Left hindlimb (tissue), 1 donor: ENCODE measurements at places on chromosomes 4 and X.

GRCh38 chr4:152729466-152729865 lies 49.7 kb upstream of the TMEM154 start:
- no peak for DNase-seq

GRCh38 chr4:56958111-56958517 lies 19.3 kb downstream of the NOA1 start:
- peak; percentile 89 for DNase-seq

- no peak for DNase-seq
Measured at GRCh38 chr4:22897520-22898108, 204.9 kb downstream of the GBA3 start.

- no peak for DNase-seq
Measured at GRCh38 chr4:147727476-147728028, 4.3 kb upstream of the ARHGAP10 start.

GRCh38 chr4:159562366-159562765 lies 459.5 kb downstream of the RAPGEF2 start:
- DNase-seq, result no peak

GRCh38 chrX:108439426-108439942 lies at the start of gene COL4A5:
Gene COL4A5, plus strand, starts transcription at chrX:108439838. Its CDS starts 288 bp downstream, at chrX:108440126.
- peak; percentile 70 for DNase-seq

GRCh38 chr4:531721-532565 lies 32.9 kb downstream of the PIGG start:
- DNase-seq, result no peak

GRCh38 chrX:25872786-25873185 lies 265.4 kb upstream of the MAGEB18 start:
- DNase-seq, result no peak

DNA sequence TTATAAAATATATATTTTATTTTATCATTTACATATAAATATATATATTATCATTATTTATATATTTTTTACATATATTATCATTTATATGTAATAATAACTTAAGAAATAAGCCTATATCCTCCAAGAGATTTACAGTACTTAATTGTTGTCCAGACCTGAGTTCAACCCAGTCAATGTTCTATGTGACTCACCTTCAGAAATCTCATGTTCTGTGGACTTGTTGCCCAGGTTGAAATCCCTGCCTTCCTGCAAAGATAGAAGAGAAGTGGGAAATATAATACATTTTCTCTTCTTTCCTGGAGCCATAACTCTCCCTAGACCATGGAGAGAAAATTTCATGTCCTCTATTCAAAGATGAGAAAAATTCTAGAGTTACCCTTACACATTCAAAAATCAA lies 247.3 kb downstream of the PARM1 start:
- DNase-seq, result no peak

GRCh38 chr4:94961420-94961819 lies 203.7 kb downstream of the BMPR1B start:
- DNase-seq, result no peak

DNA sequence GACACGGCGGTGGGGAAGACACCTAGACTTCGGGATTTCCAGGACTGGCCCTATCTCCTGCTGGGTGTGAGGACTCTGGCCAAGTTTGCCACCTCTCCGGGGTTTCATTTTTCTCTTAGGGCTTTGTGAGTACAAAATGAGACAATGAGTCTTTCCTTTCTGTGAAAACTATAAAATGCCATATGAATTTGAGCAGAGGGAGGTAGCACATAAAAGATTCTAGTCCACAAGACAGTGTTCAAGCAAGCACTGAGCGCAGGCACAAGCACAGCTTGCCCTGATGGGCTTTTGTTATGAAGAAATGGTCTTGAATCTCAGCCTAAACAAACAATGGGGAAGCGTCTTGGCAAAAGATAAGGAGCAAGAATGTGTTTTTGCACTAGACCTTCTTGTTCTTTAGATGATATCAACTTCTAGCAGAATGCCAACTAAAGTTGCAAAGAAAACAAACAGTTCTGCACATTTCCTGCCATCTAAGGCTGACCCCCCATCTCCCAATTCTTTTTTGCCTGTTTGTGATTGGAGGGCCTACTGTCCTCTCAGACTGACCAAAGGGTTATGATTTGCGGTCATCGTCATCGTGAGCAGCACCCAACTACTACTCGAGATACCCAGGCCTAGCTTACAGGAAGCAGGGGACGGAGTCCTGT lies 73.0 kb upstream of the ZNF518B start:
- no peak for DNase-seq

- DNase-seq, result no peak
Measured at GRCh38 chr4:147309434-147309833, 171.5 kb upstream of the EDNRA start.

GRCh38 chrX:65300104-65300809 lies 234.3 kb downstream of the LAS1L start:
- no peak for DNase-seq

DNA sequence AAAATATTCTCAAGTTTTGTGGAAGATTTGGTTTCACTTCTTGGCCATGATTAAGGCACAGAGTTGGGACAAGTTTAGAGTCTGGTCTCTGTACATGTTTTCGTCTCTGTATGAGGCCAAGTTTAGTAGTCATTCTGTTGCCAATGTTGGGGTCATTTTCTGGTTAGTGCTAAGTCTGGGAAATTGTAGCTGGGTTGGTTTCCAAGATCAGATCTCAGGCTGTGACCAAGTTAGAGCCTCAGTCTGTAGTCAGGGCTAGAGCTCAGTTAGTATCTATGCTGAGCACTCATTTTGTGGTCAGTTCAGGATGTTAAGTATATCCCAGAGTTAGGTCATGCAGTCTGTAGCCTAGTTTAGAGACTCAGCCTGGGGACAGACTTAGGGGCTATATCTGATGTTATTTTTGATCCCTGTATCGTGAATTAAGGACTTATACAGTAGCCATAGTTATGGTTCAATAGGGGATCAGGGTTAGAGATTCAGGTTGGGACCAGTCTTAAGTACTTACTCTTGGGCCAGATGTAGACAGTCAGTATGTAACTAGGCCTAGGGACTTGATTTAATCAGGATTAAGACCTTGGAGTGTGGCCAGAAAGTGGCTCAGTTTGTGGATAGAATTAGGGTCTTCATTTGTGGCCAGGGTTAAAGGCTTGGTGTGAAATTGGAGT lies 6.6 kb upstream of the ENOX2 start:
- peak; percentile 30 for DNase-seq

GRCh38 chrX:100895365-100896075 lies 21.4 kb upstream of the NOX1 start:
- DNase-seq, result no peak

DNA sequence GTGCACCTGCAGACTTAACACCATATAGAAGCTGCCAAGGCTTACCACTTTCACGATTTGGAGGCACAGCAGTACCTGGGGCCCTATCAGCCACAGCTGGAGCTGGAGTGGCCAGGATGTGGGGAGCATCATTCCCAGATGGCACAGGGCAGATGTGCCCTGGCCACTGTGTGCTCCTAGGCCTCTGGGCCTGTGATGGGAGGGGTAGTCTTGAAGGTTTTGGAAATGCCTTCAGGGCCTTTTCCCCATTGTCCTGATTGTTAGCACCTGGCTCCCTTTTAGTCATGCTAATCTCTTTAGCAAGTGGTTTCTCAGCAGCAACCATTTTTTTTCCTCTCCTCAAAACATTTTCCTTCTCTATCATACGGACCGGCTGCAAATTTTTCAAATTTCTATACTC lies 490.2 kb downstream of the RAB28 start:
- DNase-seq, result no peak

DNA sequence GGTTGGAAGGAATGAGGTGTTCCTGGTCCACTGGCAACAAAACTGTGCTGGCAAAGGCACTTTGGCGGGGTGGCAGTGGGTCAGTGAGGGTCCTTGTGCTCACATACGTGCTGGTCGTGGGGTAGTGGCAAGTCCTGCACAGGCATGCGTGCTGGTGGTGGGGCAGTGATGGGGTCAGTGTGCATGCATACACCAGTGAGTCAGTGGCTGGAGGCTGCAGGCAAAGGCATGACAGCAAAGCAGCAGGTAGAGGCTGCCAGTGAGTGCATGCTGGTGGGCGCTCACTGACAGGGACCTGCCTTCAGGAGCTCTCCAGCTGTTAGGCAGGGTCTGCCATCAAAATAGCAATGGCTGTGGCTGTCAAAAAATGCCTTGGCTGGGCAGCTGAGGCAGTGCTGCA lies 42.1 kb downstream of the TMPRSS11E start:
- peak; percentile 17 for DNase-seq

DNA sequence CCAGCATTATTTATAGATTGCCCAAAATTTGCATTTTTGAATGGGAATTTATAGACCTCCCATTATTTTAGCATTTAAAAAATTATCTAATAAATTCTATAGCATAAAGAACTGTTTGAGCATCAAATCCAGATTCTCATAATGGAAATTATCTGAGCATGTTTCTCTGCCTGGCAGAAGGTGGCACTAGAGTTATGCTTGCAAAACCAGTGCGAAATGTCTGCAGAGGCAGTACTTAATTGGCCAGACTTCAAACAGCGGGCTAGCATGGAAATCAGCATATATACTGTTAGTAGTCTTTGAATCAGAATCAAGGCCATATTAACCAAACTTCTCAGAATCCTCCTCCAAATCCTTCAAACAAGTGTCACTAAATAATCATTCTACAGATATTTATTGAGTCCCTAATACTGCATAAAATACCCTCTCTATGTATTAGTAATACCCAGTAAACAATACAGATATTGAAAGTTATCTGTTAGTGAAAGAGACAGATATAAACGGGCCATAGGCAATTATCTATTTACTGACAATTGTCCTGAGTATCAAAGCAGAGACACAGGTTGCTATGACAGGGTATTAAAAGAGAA lies 78.7 kb upstream of the DCLK2 start:
- DNase-seq, result no peak

DNA sequence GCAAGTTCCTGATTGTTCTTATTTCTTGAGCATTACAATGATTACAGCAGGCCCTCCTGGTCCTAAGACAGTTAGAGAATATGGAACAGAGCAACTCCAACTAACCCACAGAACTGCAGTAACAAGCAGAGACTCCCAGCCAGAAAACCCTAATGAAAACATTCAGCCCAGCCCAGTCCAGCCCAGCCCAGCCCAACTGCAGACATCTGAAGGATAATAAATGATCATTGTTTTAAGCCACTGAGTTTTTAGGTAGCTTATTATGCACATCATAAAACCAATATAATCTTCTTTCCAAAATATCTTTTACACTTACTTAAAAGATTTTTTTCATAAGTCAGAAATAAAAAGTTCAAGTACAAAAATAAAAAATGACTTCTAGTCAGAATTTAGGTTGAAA lies 51.3 kb downstream of the SPOCK3 start:
- DNase-seq, result no peak

- no peak for DNase-seq
Measured at GRCh38 chrX:44914532-44915198, 41.7 kb downstream of the KDM6A start.
